Thymus (tissue), 14 donors: ENCODE measurements at places on chromosomes 2 and 18.

- DNase-seq: no peak
Measured at GRCh38 chr2:11100130-11100529, 55.1 kb upstream of the SLC66A3 start.

GRCh38 chr2:236820763-236821344 is 251.2 kb downstream of the ACKR3 start:
- no peak for DNase-seq

DNA sequence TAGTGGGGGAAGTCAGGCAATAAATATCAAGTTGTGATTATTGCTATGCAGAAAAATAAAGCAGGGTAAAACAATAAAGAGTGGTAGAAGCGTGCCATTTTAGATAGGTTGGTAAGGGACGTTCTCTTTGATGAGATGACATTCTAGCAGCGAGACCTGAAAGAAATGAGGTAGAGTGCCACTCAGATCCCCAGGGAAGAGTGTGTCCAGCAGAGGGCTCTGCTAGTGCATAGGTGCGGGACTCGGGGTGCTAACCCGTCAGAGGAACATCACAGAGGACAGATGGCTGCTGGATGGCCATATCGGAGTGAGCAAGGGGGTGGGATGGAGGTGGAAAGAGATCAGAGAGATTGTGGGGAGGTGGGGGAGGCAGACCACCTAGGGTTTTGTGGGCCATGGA is 16.3 kb upstream of the GTF2A1L start:
- DNase-seq: no peak

DNA sequence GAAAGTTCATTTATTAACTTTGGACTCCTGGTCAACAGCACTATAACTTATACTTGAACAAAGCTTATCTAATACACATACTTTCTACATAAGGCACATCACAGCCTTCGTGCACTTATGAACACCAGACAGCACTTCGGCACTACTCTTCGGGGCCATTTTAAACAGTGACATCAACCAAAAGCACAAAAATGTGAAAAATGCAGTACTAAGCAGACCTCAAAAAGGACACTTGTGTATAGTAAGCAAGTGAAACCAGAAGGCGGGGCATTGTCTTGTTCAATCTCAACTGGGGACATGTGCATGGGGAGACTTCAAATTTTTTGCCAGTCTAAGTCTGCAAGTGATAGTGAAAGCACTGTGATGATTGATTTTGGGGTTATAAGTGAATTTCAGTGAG is 163.0 kb downstream of the NCKAP5 start:
- no peak for DNase-seq

- no peak for DNase-seq
Measured at GRCh38 chr18:26228562-26229260, 2.5 kb downstream of the TAF4B start.

DNA sequence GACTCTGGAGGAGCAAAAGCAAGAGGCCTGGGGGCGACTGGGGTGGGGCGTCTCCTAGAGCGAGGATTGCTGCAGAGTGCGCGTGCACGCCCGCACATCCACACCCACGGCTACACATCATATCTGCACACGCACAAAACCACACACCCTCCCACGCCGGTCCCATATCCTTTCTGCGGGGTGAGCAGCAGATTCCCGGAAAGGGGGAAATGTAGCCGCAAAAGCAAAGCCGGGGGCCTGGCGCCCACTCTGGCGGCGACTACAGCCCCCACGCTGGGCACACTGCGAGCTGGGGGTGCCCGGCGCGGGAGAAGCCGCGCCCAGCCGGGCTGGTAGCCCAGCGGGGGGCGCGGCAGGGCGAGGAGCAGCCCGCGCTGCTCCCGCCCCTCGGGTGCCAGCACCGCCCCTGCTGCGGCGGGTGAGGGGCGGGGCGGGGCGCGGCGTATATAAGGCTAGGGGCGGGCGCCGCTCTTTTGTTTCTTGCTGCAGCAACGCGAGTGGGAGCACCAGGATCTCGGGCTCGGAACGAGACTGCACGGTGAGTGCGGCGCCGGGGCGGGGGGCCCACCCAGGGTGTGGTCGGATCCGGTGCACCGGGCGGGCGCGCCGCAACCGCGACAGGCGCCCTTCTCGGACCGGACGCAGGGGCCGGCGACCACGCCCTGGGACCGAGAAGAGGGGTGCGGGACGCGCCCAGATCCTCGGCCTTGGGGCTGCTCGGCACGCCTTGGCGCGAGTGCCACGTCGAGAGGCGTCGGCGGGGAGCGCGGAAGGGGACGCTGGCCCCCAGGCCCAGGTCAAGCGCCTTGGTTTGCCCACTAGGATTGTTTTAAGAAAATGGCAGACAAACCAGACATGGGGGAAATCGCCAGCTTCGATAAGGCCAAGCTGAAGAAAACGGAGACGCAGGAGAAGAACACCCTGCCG is at the start of gene TMSB10:
TSS of gene TMSB10 (plus strand) at position 476 of the 927 bp plus-strand sequence.
- peak; percentile 82 for DNase-seq

DNA sequence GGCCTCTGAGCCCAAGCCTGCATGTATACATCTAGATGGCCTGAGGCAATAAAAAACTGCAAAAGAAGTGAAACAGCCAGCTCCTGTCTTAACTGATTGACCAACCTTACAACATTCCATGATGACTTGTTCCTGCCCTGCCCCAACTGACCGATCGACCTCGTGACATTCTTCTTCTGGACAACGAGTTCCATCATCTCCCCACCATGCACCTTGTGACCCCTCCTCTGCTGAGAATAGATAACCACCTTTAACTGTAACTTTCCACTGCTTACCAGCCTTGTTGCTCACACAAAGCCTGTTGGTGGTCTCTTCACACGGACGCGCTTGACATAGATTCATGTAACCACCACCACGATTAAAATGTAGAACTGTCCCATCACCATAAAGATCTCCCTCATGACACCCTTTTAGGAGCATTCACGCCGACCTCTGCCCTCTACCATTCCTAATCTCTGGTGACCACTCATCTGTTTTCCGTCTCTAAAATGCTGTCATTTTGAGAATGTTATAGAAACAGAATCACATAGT is 120.1 kb upstream of the REV1 start:
- DNase-seq: no peak

DNA sequence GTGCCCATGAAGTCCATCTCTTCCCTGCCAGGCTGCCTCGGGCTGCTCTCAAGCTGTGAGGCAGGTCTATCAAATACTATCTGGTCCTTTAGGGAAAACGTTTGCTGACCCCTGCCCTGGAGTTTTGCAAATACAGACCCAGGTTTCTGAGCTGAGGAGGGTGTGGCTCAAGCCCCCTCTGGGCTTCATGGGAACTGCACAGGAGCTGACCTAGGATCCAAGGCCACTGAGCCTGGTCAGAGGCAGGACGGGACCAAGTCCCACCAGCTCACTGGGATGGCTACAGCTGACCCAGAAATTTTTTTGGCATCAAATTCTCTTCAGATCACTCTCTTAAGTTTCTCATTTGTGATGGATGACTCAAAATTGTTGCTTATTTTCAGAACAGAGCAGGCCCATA is 14.1 kb downstream of the ZNF516 start:
- DNase-seq: no peak

DNA sequence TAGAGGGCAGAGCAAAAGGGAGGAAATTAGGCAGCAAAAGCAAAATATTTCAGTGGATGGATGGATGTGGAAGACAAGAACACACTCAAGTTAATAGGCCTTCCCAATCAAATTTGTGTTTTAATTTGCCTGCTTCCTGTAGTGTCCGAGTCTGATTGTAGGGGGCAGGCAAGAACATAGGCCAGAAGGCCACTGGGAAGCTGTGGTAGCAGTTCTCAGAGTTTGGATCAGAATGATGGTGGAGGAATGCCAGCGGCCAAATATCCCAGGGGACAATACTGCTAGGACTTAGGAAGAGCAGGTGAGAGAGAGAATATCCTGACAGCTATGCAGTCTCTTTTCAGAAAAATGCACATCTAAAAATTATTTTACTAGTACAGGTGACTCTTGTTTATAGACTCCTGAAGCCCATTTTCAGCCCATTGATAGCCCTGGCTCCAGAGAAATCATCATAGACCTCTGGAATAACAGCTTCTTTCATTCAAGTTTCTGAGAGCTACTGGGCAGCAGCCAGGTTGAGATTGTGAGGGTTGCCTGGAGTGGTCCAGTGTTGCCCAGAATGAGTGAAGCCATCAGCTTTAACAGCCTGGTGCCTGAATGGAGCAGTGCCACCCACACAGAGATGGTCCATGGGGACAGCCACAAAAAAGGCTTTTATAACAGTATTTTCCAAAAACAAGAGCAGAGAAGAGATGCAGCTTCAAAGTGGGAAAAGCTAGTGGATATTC is 19.1 kb upstream of the SERPINE2 start:
- DNase-seq: no peak

DNA sequence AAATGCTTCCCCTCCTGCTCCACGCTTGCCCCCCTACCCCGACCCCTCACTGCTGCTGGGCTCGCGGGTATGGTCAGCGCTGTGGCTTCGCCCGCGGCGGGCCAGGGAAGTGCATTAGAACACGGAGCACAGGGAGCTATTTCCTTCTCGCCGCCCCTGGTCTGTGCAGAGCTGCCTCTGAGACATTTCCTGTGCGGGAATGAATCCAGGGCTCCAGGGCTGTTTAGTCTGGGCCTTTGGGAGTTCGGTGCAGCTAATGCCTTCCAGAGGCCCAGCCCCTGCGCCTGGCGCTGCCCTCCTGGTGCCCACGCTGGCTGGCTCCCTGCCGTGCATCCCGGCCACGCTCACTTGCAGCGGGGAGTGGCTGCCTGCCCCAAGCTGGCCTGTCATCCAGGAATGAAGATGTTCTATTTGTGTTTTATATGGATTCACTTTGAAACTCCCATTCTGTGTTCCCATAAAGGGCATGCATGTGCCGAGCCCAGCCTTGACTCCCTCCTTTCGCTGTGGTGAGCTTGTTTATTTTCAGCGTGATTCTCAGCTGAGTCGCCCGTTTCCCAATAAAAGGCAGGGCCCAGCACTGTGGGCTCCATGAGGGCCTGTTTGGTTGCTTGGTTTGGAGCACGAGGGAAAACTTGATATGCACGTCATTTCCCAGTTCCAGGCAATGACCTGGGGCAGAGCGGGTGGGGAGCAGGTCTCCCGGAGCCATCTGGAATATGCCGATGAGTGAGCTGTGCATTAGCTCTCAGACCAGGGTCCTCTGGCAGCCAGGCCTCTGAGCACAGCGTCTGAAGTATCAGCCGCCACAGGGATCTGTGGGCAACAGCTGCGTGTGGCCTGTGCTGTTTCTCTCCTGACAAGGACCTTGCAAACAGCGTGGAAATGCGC is 42.7 kb downstream of the SH3RF3 start:
- DNase-seq: no peak

GRCh38 chr2:85134255-85134895 is 1.2 kb downstream of the TCF7L1 start:
- no peak for DNase-seq

DNA sequence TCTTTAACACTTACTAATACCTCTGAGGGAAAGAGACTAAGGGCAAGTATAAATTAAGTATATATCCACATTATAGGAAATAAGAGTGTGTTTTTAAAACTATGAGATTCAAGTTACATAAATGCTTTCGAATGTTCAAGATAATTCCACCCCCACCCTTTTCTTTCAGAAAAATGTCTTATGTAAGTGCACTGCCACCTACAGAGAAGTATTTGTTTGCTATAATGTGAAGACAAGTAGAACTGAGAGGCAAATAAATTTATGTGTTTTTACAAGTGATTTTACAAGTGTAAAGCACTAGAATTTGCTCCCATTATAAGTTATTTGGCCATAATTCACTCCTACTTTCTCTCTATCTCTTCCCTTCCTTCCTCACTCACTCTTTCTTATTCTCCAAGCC is 99.9 kb upstream of the CRACDL start:
- DNase-seq: no peak

DNA sequence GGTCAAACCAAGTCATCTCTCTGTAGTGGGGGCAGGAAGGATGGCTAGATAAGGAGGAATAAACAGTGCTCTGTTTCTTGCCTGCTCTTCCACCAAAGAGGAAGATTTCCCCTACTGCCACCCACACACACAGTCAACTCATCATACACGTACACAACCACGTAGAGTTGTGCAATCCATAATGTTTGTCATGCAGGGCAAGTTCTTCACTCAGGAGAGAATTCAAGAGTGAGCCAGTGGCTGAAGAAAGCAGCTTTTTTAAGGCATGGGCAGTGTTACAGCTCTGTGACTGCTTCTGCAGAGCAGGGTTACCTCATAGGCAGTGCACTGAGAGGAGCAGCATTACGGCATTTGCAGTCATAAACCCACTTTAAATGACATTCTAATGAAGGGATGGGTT is 283.0 kb downstream of the RND3 start:
- no peak for DNase-seq

DNA sequence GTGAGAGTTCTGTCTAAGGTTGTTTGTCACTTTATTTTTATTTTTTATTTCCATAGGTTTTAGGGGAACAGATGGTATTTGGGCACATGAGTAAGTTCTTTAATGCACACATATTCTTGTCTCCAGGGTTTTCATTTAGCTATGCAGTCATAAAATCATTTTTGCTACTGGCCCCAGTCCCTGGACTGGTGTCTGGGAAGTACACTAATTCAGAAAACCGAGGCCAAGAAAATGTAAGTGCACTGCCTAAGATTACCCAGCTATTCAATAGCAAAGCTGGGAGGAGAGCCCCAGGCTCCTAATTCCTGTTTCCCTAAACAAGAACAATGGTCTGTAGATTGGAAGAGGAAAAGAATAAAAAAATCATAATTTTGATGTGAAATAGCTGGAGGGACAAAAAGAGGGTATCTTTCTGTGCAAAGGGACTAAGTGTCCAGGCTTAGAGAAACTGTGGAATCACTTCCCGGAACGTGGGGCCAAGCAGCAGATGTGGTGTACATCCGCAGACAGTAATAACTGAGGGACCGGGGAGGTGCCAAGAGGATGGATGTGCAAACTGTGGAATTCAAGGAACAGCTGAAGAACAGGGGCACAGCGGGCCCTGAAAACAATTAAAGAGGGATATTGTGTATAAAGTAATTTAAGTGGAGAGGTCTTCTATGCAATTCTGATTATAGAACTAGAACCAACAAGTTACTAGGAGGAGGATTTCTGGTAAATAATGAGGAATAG is 236.3 kb downstream of the ACKR3 start:
- no peak for DNase-seq

- DNase-seq: no peak
Measured at GRCh38 chr2:13413989-13414388, 697.3 kb downstream of the TRIB2 start.

GRCh38 chr2:127097841-127098651 is 8.9 kb downstream of the BIN1 start:
- DNase-seq: no peak

GRCh38 chr2:10478916-10479315 is 30.8 kb upstream of the ODC1 start:
- DNase-seq: no peak

DNA sequence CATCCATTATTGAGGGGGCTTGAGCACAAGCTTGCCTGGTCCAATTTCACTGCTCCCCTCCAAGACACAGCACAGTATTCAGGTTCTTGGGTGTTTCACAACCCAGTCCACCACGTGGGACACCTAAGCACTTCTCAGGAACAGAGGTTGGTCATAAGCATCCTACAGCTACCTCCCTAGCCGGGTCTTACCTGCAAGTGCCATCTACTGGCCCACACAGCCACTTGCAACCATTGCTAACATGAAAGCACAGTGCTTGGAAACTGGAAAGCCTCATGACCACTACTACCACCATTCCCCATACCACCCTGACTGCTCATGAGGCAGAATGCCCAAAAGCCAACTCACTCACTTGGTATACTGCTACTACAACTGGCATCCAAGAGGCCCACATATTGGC is 105.7 kb upstream of the RPRM start:
- DNase-seq: no peak

GRCh38 chr2:72144632-72145288 is 2.9 kb downstream of the CYP26B1 start:
- no peak for DNase-seq
